Head of caudate nucleus (tissue), 42 donors: ENCODE measurements at places on chromosomes 7 and 10.
A peak's percentile ranks its signal among the peaks of the same experiment; 100 is the strongest.

DNA sequence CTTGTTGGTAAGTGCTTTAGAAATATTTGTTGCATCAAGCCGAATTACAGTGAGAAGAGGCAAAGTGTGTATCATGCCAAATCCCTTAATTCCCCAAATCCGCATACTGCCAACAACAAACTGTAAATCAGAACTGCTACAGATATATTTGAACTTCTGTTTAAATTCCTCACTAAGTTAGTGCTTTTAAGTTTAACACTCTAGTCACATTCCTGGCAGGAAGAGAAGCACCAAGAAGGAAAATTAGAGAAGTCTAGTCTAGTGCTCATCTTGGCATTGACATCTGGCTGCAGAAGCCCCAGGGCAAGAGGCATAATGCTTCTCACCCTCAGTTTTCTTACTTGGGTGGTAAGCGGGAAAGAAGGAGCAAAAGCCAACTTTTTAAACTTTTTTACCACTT, 343.5 kb downstream of the GPR37 start:
- DNase-seq: no peak

DNA sequence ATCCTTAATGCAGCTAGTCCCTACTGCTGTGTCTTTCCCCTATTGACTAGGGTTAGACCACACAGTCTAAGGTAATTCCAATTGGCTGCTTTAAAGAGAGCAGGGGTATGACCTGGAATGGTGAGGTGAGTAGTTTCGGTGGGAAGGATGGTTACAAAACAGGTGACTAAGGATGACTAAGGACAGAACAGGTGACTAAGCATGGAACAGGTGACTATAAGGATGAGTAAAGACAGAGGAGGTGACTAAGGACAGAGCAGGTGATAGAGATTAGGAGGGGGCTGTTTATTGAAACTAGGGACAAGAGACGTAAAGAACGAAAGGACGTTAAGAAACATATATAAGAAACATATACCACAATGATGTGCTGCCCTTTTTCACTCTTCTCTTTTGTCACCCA, 145.1 kb upstream of the TMEM106B start:
- no peak for DNase-seq

- no peak for DNase-seq
Observed at GRCh38 chr7:157795199-157795598, 458.4 kb downstream of the DNAJB6 start.

DNA sequence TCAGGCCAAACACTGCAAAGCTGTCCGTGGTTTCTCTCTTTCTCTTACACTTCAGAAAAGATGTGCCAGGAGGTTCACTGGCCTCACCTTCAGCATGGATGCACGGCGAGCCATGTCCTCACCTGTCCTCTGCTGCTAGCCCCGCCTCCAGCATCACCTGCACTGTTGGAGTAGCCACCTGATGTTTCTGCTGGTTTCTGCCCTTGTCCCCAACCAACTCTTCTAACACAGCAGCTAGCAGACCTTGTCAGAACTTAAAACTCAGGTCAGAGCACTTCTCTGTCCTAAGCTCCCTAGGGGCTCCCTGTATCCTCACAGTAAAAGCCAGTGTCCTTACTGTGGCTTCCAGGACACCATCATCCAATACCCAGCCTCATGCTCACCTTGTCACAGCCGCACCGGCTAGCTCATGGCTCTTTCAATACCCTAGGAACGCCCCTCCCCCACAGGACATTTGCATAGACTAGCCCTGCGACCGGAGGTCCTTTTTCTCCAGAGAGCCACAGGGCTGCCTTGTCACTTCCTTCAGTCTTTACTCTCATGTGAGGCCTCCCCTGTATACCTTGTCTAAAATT, 15.2 kb downstream of the PALD1 start:
- DNase-seq: no peak

GRCh38 chr10:93385345-93385744, 96.8 kb downstream of the MYOF start:
- DNase-seq: no peak

DNA sequence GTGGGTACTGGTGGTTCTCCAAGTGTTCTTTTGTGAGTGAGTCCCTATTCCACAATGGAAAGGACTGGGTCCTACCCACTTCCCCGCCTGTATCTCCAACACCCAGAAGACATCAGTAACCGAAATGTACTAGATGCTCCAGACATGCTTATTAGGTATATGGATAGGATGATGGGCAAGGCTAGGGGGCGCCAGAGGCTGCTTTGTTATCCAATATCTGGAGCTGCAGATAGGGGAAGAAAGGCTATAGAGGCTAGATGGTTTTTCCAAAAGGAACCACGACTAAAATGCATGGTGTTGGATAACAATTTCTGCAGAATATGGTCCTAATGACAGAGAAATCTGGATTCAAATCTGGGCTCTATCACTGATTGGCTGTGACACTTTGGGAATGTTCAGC, 56.2 kb upstream of the TM9SF3 start:
- DNase-seq: peak; percentile 59

DNA sequence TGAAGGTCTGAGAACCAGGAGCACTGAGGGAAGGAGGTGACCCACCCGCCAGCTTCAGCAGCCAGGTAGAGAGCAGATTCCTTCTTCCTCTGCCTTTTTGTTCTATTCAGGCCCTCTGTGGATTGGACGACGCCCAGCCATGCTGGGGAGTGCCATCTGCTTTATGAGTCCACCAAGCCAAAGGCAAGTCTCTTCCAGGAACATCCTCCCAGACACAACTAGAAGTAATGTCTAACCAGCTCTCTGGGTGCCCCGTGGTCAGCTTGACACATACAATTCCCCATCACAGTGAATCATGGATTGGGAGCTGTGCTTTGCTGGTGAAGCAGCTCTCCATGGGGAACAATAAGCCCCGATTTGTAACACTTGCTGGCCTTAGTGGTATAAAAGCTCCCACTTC, 125.2 kb downstream of the CCDC3 start:
- no peak for DNase-seq

GRCh38 chr7:131183072-131183471, 144.6 kb upstream of the MKLN1 start:
- no peak for DNase-seq

GRCh38 chr7:37832194-37832593, 16.2 kb upstream of the NME8 start:
- DNase-seq: peak; percentile 87

- DNase-seq: no peak
Observed at GRCh38 chr10:62538606-62539005, 164.4 kb downstream of the ZNF365 start.

DNA sequence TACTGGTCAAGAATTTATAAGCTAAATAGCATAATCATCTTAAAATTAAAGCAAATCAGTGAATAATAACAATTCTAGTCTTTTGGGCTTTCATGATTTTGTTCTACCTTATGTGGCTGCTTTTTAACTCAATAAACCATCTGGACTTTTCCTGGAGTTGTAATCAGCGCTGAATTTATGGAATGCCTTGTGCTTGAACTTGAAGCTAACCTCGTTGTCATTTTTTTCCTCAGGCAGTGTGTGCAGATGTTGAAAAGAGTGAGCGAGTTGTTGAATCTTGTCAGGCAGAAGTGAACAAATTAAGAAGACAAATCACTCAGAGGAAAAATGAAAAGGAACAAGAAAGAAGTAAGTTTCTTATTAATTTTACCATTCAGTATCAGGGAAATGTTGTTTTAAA, 29.5 kb downstream of the ABRAXAS2 start:
- DNase-seq: no peak

DNA sequence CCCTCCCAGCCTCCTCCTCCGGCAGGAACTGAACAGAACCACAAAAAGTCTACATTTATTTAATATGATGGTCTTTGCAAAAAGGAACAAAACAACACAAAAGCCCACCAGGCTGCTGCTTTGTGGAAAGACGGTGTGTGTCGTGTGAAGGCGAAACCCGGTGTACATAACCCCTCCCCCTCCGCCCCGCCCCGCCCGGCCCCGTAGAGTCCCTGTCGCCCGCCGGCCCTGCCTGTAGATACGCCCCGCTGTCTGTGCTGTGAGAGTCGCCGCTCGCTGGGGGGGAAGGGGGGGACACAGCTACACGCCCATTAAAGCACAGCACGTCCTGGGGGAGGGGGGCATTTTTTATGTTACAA, 83.3 kb downstream of the PAX2 start:
- DNase-seq: no peak

DNA sequence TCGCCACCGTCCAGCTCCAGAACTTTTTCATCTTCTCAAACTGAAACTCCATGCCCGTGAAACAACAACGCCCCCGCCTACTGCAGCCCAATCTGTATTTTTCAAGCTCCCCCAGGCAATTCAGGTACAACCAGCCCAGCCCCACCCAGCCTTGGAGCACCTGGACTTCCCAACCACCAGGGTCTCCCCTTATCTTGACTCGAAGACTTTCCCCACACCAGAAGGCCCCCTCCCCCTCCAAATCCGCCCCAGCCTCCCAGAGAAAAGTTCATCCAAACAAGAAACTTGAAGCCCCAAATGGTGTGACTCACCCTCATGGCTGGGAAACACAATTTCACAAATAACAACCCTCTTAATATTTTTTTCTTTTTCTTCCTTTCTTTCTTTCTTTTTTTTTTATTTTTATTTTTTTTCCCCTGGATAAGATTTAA, 10.6 kb downstream of the ZCCHC24 start:
- peak; percentile 12 for DNase-seq

DNA sequence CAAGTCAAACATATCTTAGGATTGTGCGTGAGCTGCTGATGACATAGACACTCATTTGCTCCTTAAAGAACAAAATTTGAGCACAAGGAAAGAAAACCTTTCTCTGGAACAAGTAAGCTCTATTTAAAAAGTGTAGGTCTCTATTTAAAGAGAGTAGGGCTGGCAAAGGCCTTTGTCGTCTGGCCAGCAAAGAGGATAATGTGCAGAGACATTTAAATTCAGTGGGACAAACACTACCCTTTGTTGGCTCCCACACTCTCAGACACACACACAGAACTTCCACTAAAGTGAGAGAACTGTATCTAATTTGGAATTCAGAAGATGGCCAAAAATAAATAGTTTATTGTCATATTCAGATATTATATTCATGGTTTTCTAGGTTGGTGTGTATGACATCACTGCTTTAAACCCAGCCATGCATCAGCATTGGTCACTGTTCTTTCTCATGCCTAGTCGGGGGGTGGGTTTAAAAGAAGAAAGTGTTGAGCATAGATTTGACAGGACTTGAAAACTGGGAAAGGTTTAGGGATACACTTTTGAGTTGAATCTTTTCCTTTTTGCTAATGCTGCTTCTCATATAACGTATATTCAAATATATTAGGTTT, 49.5 kb upstream of the HDAC9 start:
- no peak for DNase-seq

DNA sequence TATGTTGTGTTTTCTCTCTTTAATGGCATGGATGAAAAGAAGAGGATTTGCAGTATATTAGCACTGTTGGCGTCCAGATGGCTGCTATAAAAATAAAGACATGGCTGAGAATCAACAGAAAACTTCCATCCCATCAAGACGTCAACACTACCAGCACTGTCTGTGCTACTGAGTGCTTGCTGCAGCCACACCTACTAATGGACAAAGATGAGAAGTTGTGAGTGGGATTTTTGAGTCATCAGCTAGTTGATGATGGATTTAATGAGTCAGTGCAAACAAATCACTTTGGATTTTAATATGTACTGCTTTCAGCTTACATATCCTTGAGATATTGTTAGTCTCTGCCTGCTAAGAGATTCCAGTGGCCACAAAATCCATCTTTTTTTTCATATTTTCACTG, 631.0 kb upstream of the ANKRD30A start:
- DNase-seq: no peak

GRCh38 chr7:112550468-112551060, 69.8 kb downstream of the LSMEM1 start:
- DNase-seq: no peak

DNA sequence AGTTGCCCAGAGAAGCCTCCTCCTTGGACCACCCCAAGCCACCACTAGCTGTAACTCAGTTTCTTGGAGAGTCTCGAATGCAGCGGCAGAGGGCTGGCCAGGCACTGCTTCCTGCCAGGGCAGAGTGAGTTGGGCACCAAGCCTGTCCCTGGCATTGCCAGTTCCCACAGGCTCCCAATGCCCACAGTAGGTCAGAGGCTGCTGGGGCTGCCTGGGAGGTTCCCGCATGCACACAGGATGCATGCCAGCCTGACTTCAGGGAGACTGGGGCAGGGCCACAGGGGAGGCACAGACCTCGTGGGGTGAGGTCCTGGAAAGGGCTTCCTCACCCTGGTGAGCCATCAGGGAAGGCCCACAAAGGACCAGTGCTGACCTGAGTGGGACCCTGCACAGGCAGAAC, 152.8 kb downstream of the ZNF248 start:
- no peak for DNase-seq

GRCh38 chr7:107693396-107693795, 32.8 kb downstream of the SLC26A4 start:
- no peak for DNase-seq
